Suppressor macrophage treated with lipopolysaccharide for 4 hours (primary cell): ENCODE measurements at places on chromosomes 12 and 14.

DNA sequence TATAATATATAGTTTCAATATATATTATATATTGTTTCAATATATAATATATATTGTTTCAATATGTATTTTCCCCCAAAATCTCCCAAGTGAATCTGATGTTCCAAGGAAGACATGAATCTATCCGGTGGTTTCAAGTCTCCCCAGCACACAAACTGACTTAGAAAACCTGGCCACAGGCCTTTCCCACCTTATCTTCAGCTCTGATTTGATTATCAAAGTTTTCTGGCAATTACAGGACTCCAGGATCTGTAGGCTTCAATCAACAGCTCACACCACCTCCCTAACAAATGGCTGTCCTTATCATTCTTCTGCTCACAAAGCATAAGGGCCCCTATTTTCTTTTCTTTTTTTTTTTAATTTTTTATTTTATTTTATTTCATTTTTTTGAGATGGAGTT, 22.7 kb upstream of the SPTSSA start:
- DNase-seq, result no peak

DNA sequence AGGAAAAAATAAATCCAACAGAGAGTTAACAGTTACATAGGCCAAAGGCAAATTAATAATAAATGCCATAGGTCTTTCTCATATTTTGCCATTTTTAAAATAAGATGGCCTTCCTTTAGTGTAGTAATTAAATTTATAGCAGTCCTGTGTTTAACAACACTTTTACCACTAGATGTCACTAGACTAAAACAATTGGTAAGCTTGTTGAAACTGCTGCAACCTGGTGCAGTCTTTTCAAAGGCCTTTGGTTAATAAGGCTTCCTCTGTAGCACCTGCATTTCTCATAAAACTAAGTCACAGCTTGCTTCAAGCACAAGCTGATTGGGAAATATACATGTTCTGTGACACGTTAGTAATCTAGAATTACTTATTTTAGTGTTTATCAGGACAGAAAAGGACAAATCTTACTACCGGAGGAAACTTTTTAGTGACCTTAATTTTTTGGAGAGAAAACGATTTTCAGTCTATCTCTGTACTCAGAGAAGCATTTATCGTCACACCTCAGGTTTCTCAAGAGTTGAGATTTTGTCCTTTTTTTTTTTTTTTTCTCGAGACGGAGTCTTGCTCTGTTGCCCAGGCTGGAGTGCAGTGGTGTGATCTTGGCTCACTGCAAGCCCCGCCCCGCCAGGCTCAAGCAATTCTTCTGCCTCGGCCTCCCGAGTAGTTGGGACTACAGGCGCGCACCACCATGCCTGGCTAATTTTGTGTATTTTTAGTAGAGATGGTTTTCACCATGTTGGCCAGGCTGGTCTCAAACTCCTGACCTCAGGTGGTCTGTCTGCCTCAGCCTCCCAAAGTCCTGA, 20.0 kb downstream of the BORCS5 start:
- peak; percentile 83 for DNase-seq

- no peak for DNase-seq
Observed at GRCh38 chr14:68978172-68978911, 760 bp downstream of the ACTN1 start.

GRCh38 chr14:69249603-69250002, 10.4 kb upstream of the GALNT16 start:
- DNase-seq, result no peak

- peak; percentile 35 for DNase-seq
Observed at GRCh38 chr12:68236421-68237059, 10.9 kb upstream of the IL26 start.

GRCh38 chr12:108678104-108678730, 44.5 kb upstream of the SELPLG start:
- no peak for DNase-seq

DNA sequence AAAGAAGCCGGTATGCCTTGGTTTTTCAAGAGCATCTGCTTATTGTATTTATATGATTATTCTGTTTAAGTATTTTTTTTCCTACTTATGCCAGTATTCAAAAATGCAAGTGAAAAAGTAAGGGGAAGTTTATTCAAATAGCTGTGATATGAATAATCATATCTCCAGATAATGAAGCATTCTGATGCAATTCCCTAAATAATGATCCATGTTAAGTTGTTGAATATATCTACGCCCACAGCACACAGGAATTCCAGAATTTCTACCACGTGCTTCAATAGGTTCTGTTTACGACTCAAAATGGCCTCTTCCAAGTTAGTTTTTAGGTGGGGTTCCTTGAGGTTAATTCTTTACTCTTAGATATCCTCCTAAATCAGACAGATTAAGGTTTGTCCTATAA, 208.3 kb downstream of the NAV3 start:
- DNase-seq, result no peak

DNA sequence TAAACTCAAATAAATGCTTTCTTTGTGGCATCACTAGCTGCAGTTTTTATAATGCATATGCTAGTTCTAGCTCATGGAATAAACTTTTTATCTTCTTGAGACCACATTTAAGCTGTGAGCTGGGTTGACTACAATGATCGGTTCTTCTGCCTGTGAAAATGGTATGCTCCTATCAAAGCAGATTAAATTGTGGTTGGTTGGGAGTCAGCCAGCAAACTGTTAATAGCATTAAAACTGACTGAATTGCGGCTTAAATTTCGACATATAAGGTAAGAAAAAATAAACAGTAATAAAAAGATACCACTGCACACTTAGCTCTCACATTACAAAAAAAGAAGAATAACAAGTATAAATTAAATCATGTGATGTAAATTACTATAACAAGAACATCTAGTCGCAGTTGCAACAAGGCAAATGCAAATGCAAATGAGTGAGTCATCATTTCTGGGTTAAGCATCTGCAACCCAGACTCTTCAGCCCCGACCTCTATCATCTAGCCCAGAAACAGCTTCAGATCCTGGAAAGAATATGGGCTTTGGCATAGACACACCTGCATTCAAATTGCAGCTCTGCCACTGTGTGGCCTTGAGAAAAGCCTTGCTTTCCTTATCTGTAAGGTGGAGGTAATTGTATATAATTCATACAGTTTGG, 19.8 kb upstream of the DHRS7 start:
- no peak for DNase-seq

GRCh38 chr12:84136862-84137367, 775.7 kb downstream of the SLC6A15 start:
- DNase-seq, result no peak

DNA sequence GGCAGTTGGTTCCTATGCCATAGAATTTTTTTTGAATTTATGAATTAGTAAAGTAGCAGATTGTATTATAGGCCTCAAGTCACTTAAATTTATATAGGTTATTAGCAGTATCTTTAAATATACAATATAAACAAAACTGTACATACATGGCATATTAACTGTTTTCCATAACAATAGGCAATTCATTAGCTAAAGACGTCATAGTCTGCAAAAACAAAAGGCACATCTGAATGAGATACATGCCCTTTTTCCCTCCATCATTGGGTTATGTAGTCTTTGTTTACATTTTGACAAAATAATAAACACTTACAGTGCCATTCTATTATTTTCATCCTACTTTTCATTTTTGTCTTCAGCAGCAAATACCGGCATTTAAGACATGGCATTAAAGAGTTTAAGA, 1.1 kb upstream of the VCPKMT start:
- no peak for DNase-seq

DNA sequence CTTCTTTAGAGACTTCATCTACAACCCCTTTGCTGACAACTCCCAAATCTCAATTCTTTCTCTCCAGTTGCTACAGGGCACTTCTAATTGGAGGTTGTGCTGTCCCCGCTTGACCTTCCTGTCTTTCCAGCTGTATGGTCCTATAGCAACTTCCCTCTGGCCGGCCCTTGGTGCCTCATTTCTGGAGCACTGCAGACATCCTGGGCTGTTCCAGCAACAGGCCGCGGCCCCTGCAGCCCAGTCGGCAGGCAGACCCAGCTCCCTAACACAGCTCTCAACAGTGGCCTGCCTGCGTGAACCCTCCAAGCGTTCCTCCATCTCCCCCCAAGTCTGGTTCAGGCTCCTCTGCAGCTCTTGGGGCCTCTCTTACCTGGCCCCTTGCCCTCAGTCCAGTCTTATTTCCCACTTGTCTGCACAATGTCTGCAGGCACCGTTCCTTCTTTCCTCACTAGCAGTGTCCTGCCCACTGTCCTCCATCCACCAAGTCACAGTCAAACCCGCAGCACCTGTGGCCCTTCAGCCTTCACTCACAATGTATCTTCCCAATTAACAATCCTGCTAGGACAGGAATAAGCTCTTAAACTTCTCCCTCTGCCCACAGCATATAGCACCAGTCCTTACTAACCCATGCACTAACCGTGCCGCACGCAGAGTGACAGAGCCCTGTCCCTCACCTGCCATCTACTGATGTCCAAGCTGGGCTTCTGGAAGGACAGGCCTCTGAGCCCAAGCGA, 1.6 kb upstream of the EML1 start:
- DNase-seq, result no peak

- DNase-seq, result peak; percentile 37
Observed at GRCh38 chr12:116222358-116222757, 55.1 kb downstream of the MED13L start.

DNA sequence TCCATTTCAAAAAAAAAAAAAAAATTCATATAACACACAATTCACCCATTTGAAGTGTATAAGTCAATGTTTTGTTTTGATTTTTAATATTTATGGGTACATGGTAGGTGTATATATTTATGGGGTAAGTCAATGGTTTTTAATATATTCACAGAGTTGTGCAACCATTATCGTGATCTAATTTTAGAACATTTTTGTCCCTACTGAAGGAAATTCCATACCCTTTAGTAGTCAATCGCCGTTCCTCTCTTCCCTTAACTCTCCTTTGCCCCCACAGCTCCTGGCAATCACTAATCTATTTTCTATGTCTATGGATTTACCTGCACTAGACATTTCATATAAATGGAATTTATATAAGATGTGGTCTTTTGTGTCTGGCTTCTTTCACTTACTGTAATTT, 92.8 kb downstream of the TRAFD1 start:
- no peak for DNase-seq

DNA sequence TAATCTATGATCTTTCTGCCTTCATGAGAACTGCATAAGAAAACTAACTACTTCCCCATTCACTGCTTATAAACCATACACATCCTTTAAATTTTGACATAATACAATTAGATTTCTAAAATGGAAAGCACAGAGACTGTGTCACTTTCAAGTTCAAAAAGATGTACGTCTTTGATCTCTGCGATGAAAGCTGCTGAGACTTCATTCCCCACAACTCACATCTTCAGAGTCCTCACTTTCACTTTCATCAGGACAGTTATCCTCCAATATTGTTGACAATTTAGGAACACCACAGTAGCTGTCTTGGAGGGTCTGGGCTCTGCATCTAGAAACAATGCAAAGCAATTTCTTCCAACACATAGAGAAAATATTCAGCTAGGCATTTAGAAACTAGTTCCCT, 47.9 kb upstream of the KCNC2 start:
- DNase-seq, result no peak

DNA sequence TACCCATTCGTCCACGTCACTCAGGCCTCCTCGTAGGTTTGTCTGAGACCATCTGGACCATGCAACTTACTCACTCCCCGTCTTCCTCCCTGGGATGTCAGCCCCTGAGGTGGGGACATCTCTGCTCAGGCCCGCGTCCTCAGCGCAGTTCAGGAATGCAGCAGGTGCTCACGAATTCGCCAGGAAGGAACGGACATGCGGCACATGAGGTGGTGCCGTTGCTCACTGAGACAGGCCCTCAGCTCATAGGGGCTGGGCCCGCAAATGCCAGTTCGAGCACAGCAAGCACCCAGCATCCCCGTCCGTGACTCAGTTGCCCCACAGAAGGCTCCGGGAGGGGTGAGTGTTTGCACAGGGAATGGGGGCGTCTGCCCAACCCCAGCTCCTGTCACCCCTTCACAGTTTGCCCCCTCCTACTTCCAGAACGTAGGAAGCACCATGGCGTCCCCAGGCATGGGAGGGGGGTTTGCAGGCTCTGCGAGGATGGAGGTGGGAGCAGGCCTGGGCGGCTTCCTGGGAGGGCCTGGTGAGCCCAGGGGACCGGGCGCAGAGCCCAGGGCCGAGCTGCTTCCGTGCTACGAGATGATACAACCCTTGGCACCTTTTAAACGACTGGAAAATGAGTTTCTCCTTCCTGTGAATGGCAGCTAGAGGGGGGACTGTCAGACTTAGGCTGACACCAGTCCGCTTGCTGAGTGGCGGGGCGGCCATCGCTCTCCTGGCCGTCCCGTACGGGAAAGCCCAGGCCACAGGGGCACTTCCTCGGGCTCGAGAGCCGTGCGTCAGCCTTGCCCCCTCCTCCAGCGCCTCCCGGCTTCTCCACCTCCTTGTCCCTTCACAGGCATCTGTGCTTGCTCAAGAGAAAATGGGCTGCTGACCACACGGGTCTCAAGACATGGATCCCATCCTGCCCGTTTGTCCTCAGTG, 6.9 kb downstream of the GALNT9 start:
- DNase-seq, result no peak

DNA sequence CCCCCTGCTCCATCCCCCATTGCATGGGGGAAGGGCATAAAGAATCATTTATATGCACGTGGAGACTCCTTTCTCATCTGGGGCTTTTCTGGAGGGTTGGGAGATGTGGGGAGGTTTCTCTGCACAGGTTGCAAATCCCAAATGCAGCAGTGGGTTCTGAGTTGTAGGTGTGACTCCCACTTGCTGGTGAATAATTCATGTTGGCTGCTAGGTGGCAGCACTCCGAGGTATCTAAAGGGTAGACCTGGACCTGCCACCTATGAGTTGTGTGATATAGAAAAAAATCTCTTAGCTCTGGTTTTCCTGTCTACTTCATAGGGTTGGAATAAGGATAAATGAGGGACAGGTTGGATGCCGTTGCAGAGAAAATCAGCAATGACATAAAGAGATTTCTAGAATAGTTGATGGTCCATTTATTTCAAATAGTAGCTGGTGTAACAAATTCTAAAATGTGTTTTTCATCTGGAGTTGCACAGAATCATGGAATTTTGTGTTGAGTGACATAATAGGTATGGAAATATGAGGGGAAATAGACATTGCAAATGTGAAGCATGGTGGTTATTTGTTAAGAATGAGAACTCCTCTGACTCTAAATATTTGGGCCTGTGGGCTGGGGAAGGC, 4.6 kb downstream of the MARCHF9 start:
- no peak for DNase-seq

DNA sequence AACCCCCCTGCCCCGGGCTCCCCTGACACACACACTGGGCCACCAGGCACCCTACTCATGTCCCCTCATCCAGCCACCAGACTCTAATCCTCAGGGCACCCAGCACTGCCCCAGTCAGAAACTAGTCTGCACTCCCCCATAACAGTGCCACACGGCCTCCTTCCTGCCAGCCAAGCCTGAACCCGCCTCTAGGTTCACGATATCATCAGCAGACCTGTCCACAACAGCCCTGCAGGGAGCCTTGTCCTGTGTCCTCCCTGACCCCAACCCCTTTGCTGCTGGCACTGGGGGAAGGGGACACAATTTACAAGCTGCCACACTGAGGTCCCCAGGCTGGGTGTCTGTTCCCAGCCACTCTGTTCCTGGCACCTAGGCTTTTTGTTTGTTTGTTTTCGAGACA, 33.6 kb downstream of the LTBP2 start:
- DNase-seq, result no peak

DNA sequence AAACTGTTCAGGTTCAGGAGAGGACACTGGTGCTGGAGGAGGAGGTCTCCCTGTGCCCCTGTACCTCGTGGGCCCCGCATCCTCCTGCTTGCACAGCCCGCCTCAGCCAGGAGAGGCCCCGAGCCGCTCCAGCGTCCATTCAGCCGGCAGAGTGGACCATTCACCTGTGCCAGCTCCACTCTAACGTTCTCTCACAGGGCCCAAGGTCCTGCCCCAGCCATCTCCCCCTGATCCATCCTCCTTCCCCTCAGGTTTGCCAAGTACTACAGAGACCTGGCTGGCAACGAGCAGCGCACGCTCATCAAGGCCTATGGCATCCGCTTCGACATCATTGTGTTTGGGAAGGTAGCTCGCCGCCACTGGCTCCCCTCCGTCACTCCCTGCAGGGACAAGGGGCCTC, 22.2 kb downstream of the P2RX4 start:
- DNase-seq, result no peak
